Forelimb muscle (tissue), 1 donor: ENCODE measurements at places on chromosomes 2 and 18.

DNA sequence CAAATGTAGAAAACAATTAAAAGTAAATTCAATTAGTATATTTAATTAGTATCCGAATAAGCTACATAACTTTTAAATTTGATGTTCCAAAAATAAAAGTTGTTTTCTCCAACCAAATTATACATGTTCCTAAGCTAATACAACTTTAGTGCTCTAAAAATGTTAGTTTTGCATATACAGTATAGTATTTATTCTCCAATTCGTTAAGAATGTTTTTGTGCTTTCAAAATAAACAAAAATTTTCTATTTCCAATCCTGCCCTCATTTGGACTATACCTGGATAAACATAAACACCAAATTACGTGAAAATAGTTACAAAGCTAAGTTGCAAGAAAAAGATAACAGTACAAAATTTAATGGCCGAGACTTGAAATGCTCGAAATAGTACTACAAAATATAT, 71.9 kb downstream of the STK39 start:
- no peak for DNase-seq

- DNase-seq = no peak
These were observed 39.4 kb upstream of the NCKAP5 start for GRCh38 chr2:133607679-133608078.

GRCh38 chr18:32983721-32984120, 210.9 kb upstream of the KLHL14 start:
- DNase-seq = no peak

GRCh38 chr2:230956827-230957755, 32.0 kb upstream of the GPR55 start:
- DNase-seq = no peak

GRCh38 chr18:32389858-32390257, 80.8 kb downstream of the GAREM1 start:
- DNase-seq = no peak

- DNase-seq = no peak
These were observed 183.9 kb upstream of the LINC00305 start for GRCh38 chr18:64332835-64333234.

- DNase-seq = no peak
These were observed 26.5 kb downstream of the ZAP70 start for GRCh38 chr2:97739893-97740245.

DNA sequence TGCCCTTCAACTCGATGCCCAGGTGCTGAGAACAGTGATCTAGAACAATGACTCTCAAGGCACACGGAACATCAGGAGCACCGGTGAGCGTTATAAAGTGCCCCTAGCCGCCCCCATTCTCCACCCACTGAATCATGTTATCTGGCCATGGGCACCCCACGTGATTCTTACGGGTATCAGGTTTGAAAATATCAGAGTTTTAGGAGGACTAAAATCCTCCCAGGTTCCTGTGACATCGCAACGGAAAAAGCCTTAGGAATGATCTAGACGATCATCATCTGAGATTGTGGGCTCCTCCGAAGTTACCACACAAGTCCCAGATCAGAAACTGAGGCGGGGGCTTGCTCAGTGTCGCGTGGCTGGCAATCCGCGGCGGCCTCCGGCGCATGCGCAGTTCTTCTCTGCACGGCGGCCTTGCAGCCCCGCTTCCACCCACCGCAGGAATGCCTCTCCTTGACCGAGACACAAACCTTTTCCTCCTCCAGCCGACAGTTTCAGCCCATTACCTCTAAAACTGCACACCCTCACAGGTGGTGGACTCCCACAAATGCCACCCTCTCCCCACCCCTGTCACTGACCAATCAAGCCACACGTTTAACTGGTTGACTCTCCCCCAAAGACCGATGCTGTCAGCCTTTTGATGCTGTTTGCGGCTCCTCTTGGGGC, 5.8 kb upstream of the MRPL33 start:
- DNase-seq = no peak
